ENCODE measurements at places on chromosomes 2 and 18.
A peak's percentile ranks its signal among the peaks of the same experiment; 100 is the strongest.

GRCh38 chr2:183490489-183490888 lies 366.2 kb downstream of the NUP35 start:
- DNase-seq: no peak

GRCh38 chr2:169849710-169850109 lies 22.5 kb downstream of the UBR3 start:
- DNase-seq: no peak

DNA sequence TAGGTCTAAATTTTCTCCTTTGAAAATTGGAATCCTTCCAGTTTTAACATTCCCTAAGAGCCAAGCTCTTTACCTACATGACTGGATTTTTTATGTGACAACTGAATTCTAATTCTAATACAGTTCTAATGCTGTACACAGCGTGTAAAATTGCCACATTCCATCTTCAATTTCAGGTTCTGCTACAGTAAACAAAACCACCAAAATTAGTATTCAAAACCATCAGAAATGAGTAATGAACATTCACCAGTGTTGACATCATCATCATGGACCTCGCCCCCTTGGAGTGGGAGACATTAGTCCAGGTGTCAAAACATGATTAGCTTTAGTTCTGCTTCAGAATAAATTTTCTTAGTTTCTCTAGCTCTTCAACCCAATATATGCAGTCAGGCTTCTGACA lies 133.6 kb downstream of the MBD2 start:
- DNase-seq: no peak

DNA sequence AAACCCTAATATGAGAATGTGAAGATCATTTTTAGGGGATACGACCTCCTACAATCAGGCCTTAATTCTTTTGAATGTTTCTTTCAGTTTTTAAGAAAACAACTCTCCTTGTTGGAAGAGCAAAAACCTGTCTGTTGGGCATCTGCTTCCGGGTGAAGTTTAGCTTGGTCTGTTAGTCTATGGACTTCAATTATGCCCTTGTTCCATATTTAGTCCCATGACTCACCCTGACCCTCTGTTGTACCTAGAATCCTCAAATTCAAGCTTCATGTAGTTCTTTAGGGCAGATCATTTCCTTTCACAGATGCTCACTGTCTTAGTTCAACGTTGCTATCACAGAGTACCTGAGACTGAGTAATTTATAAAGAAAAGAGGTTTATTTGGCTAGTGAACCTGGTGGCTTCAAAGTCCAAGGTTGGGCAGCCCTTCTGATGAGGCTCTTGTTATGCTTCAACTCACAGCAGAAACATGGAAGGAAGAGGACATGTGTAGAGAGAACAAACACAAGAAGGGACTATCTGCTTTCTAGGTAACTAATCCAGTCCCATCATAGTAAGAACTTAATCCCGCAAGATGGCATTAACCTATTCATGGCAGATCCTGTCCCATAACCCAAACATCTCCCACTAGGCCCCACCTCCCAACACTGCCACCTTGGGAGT lies 82.5 kb upstream of the SERPINE2 start:
- DNase-seq: no peak

DNA sequence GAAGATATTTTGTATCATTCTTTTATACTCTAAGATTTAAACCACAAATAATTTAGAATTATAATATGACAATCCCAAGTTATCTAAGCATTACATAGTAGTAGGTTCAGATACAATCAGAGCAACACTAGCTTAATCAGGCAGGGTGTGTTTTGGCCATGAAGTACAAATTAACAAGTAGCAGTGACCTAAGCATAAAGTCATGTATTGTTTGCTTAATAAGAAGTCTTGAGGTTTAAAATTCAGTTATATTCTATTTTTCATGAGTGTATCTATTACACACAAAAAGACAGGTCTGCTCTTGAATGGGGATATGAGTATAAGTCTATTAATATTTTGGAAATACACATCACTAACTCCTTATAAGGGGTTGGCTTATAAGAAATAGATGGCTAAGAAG lies 39.9 kb downstream of the DYNAP start:
- DNase-seq: no peak

DNA sequence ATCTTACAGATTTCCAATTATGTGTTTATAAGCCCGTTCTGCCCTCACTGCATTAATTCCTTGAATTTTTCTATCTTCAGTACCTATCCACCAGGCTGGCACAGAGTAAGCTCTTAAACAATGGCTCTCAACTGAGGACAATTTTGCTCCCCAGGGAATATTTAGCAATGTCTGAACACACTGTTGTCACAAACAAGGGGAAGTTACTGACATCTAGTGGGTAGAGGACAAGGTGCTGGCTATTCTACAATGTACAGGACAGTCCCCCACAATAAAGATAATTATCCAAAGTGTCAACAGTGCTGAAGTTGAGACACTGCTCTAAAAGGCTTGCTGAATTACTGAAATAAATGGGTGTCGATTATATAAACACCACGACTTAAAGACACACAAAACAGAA lies 5.0 kb downstream of the NDUFS1 start:
- no peak for DNase-seq

GRCh38 chr18:64668461-64668962 lies 519.6 kb upstream of the LINC00305 start:
- DNase-seq: no peak

- DNase-seq: no peak
Measured at GRCh38 chr2:109197491-109198418, 68.8 kb downstream of the SH3RF3 start.

- DNase-seq: no peak
Measured at GRCh38 chr2:18804536-18804935, 215.2 kb upstream of the NT5C1B start.

DNA sequence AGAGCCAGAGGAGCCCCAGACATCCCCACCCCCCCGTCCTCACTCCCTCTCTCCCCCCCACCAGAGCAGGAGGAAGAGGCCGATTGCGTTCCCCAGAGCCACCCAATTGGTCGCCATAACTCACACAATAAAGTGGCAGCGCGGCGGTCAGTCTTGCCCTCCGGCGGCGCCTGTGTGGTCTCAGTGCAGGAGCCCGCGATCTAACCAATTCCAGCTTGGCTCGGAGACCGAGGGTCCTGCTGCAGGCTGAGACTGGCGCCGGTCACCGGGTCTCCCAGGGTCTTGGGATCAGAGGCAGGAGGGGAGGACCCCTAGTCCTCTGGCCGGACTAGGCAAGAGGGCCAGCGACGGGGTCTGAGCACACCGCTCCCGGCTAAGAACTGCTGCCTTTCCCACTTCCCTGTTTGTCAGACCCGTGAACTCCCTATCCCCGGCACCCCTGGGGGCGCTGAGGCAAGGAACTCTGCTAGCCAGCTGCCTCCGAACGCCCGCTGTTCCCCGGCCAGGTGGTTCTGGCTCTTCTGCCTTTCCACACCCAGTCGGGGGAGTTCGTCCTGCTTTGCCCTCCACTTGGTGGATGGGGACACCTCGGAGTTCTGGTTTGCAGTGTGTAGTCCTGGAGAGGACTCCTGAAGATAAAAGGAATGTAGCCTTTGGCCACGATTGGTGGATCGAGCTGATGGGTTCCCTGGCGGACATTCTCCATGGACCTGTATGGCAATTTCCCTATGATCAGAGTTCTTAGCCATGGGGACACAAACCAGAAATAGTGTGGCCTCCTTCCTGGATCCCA lies 1.0 kb upstream of the HOXD12 start:
- no peak for DNase-seq

- no peak for DNase-seq
Measured at GRCh38 chr2:46416739-46417403, 62.5 kb upstream of the TMEM247 start.

GRCh38 chr2:20421988-20422370 lies 24.9 kb upstream of the RHOB start:
- no peak for DNase-seq

- DNase-seq: no peak
Measured at GRCh38 chr2:143881246-143881645, 638.7 kb downstream of the ZEB2 start.

DNA sequence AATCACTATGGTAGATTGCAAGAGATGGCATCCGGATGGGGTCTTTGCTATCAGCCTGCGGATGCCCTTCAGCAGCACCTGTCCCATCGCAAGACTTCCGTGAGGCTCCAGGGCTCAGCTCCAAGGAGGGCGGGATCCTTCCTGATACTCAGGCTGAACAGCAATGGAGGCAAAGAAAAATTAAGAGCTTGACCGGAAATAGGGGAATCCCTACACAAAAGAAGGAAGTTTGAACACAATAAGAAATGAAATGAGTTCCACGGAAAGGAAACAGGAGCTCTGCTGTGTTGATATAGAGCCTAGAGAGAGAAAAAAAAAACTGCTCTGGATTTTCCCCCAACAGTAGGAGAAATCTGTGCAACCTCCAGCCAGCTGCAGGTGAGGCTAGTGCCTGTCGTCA lies 91.9 kb downstream of the ARL4C start:
- DNase-seq: no peak

GRCh38 chr2:1971124-1971523 lies 226.8 kb upstream of the PXDN start:
- DNase-seq: no peak

DNA sequence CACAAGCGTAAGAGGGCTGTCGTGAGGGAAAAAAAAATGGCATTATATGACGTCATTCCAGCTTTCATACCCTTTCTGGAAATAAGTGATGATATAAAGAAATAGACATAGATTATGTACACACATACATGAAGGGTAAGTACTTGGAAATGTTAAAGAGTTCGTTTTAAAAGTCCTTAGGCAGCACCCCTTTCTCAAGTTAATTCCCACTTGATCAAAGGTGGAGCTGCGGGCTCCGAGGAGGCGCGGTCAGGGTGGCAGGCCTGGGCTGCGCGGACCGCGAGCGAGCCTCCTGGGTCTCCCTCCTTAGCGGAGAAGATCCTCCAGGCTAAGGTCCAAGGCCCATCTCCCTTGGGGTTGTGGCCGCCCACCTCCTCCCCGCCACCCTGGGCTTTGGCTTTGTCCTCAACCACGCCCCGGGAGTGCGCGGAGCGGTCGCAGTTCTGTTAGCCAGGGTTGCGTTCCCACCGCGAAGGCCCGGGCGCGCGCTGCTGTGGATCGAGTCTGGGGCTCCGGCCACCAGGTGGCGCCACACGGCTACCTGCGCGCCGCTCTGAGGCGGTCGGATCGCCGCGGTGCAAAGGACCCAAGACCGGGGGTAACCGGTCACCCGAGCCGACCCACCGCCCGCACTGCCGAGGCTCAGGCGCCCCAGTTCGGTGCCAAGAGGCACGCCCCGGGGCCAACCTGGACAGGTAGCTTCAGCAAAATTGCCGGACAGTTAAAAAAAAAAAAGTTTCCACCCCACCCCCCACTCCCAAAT lies 66.8 kb downstream of the HNRNPLL start:
- DNase-seq: peak; percentile 46

GRCh38 chr2:19811186-19811585 lies 90.6 kb downstream of the TTC32 start:
- no peak for DNase-seq

DNA sequence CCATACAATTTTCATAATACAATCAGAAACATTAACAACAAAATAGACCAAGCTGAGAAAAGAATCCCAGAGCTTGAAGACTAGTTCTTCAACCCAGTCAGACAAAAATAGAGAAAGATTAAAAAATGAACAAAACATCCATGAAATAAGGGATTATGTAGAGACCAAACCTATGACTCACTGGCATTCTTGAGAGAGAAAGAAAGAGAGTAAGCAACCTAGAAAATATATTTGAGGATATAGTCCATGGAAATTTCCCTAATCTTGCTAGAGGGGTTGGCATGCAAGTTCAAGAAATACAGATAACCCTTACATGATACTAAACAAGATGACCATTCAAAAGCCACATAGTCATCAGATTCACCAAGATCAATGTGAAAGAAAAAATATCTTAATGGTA lies 281.7 kb downstream of the CCDC85A start:
- DNase-seq: no peak

DNA sequence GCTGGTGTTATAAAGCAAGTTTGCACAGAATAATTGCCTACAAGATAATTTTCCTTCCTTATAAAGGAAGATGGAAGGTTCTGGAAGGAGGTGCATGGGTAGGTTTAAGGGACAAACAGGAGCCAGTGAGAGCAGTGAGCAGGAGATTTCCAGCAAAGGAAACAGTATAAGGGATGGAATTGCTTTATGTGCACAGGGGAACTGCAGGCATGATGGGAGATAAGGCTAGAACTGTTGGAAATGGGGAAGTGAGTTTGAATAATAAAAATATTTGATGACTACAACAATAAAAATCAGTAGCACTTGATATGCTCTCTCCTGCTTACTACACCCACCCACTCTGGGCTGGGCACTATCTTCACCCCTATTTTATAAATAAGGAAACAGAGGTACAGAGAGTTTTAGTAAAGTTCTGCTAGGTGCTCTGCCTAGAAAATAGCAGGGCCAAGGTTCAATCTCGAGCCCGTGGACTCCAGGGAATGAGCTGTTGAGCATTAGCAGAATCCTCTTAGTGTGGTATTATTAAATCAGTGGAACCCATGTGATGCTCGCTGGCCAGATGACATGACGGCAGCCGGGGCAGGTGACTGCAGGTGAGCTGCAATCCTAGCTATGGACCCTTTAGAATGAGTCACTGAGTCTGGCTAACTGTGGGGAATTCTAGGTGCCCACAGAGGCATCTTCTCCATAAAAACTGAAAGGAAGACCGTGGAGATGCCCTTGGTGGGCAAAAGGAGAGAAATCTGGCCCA lies 302.5 kb downstream of the PIEZO2 start:
- DNase-seq: no peak

GRCh38 chr2:66665124-66665984 lies 230.4 kb downstream of the MEIS1 start:
- no peak for DNase-seq
